ENCODE measurements at places on chromosomes 16 and 17.

- DNase-seq, result no peak
These were observed 91.7 kb downstream of the SHISA6 start for GRCh38 chr17:11332706-11333105.

DNA sequence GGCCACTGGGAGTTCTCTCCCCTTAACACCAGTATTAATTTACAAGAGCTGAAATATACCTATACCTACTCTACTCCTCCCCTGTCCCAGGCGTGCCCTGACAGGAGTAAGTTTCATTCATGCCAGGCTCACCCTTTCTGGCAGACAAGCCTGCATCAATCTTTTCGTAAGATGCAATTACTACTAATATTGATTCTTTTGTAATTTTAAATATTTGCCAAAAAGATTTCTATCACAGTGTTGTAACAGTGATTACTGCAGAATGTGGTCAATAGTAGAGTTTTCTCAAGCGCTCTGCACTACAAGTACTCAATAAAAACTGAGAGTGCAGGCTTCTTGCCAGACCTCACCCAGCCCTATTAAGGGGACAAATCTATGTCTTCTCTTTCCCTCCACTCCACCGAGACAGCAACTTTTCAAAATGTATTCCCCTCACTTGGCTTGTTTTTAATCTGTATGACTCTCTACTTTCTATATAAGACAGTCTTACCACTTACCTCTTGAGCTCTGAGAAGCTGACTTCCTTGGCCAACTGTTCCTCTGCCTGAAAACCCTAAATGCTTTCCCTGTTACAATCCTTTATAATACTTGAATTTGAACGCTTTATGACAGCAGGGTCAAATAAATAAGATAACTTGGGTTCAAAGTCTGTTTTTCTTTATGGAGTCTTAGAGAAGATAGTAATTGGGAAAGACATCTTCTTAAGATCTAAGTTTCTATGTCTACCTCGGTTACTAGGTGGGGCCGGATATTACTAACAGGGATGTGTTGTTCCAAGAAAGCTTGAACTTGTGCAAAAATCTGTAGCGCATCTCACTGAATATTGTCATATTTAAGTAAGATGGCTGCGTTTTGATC, at the start of gene TMIGD1:
Gene TMIGD1 (minus strand): TSS at position 555 of the 858 bp plus-strand sequence. CDS start 1,924 bp downstream, outside the sequence.
- no peak for DNase-seq

DNA sequence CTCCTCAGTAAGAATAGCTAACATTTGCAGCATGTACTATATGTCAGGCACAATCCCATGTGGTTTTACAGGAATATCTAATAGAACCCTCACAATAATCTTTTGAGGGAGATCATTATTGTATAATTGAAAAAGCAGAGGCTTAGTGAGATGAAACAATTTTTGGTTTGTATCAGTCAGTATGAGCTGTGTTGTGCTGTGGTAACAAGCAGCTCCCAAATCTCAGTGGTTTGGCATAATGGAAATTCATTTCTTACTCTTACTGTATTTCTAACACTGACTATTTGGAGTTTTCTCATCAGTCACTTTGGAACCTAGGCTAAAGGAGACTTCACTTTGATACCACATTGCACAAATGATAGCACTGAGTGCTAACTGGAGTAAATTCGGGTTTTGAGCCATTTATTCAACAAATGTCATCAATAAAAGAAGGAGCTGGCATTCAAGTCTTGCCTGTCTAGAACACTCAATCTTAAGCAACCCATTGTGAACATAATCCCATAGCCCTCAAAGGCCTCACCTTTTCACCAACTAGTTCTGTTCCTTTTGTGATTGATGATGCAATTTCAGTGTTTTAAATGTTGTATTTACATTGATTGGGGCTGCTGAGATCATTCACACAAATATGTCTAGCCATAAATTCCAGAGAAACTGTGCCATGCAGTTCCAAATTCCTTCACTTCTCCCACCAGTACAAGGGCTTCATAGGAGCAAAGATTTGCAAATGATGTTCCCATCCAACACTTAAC, 441.0 kb downstream of the XYLT1 start:
- no peak for DNase-seq

DNA sequence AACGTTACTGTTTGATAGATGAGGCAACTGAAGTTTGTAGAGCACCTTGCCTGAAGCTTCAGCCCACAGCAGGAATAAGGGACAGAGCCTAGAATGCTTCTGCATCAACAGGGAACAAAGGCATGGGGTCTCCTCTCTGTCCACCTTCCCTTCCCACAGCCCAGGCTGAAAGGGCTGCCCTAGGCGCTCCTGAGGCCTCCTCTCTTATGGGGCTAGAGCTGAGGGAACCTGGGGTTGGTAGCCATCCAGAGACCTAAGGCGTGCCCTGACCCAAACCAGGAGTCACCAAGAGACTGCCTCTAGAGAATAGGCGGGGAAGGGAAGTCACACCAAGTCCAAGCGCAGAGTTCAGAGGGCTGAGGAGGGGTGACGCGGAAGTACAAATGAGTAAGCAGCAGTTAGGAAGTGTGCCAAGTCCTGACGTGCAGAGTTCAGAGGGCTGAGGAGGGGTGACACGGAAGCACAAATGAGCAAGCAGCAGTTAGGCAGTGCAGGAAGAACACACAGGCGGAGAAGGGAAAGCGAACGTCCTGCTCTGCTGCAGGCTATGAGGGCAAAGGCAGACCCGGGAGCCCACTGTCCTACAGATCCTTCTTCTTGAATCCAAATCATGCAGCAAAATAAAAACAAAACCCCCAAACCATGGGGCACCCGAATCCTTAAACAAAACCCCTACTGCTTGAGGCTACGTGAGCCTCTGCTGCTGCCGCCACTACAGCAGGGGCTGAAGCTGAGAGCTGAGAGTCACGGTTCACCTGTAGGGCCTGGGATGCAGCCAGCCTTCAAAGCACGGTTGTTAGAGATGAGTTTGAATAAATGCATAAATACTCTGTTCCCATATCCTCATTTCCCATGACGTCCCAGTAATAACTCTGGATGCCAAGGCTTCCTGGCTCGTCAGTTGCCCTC, 2.7 kb upstream of the SPG7 start:
- DNase-seq, result no peak

DNA sequence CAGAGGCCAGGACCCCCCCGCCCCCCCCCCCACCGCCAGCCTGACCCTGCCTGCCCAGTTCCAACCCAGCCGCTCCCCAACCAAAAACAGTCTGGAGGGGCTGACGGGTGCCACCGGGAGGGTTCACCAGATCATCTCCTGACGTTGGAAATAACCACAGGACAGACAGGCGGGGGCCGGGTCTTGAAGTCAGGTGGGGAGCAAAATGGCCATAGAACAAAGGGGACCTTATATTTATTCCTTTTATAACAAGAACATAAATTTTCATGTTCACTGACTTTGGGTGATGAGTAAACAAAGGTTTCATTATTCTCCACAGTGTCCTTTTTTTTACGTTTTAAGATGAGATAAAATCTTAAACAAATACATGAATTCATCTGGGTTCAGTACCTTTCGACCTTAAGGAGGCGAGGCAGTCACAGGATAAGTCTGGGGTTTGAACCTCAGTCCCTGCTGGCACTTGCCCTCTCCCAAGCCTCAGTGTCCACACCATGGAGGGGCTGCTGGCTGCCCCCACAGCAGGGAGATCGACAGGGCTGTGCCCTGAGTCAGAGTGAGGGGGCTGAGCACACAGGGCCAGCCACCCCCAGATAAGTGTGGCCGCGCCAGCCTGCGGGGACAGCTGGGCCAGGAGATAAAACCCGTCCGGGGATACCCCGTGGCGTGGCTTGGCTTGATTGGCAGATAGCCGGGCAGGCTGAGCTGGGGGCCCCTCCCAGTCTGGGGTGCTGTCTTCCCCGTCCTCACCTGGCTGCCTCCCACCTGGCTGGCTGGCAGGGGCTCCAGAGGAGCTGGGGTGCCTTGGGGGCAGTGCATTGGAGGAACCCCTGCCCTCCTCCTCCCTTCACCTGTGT, 15.0 kb downstream of the SLC7A5 start:
- DNase-seq, result no peak

DNA sequence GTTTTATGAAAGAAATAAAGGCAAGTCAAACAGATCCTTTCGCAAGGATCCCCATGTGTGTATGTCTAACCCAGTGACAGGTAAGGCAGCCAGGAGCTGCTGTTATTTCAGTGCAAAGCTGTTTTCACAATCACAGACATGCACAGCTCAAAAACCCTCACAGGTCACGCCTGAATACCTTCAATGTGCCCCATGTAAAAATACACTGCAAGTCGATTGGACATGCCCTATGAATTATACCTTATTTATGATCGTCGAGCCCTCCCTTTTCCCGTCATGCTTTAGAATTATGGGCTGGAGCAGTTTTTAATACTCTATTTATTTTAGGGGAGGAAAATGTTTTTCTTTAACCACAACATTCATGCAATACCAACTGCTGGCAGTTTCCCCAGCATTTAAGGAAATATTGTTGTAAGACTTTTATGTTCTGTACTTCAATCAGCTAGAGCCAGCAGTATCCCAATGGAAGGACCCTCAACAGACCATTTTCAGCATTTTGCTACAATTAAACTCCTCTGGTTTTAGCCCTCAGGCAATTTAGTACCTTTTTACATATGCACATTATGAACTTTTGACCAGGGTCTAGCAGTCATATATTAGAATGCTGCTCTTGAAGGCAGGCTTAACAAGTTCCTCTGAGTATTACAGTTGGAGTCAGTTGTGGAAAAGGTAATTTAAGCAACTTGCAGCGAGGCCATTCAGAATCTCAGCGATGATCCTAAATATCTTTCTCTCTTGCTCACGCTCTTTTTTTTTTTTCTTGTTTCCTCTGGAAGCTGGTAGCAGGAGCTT, 362.2 kb downstream of the WWOX start:
- no peak for DNase-seq

DNA sequence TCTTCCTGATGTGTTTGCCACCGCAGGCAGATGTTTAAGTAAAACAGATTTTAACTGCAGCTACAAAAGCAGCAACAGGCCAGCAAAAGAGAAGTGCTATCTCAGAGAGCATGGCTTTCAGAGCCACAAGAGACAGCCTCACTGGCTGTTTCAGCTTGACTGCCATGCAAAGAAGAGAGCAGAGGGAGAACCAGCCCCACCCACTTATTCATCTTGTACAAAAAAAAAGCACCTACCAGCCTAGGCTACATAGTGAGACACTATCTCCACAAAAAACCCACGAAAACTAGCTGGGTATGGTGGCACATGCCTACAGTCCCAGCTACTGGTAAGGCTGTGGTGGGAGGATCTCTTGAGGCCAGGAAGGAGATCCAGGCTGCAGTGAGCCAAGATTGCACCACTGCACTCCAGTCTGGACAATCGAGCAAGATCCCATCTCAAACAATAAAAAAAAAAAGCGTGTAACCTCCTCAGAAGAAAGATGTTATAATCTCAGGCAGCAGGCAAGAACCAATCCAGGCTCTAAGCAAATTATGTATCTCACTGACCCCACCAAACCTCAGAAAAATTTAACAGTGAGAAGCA, 30.0 kb downstream of the STH start:
- DNase-seq, result no peak

Data from WTC11 (cell line).